ENCODE measurements at places on chromosomes 16 and 17.

DNA sequence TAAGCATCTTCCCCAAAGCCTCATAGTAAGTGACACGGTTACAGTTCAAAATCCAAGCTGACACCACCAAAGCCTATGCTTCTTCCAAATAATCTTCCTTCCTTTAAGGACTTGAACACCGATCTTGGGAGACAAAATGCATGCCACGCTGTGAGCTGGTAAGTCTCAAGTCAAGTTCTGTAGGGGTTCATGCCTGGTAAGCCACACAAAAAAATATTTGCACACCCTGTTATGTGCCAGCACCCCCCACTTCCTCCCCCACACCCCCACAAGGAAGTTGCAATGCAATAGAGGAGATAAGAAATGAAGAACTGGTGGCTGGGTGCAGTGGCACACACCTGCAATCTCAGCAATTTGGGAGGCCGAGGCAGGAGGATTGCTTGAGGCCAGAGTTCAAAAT is 5.6 kb downstream of the NOG start:
- no peak for DNase-seq

GRCh38 chr16:88356124-88356726 is 26.5 kb upstream of the ZNF469 start:
- no peak for DNase-seq

DNA sequence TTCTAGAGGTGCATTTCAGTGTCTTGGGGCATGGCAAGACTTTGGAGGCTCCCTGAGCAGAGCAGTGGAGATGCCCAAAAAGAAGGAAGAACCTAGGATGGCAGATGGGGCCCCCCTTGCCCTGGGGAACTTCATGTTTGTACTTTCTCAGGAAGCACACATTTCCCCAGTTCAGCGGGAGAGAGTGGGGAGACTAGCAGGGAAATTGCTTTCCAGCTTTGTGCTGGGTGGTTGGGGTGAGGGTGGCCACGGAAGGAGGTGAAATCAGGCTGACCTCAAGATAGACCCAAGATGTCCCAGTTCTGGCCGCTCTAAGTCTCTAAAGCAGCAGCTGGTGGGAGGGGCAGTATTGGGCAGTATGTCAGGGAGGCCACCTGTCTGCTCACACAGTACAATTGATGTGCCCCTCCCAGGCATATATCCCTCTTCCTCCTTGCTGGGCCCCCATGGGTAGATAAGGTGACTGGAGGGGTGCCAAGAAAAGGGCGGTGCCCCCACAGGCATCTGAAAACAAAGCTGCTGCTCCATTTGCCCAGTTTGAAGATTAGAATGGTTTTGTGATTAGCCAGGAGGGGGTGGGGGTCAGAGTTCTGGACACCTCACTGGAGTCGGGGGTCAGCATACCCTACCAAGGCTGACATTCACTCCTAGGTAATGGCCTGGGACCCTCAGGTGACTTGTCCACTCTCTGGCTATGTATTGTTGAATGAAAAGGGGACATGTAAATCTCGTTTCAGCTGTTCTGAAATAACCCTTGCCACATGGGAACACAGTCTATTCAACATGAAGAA is 17.1 kb upstream of the NAGLU start:
- no peak for DNase-seq

DNA sequence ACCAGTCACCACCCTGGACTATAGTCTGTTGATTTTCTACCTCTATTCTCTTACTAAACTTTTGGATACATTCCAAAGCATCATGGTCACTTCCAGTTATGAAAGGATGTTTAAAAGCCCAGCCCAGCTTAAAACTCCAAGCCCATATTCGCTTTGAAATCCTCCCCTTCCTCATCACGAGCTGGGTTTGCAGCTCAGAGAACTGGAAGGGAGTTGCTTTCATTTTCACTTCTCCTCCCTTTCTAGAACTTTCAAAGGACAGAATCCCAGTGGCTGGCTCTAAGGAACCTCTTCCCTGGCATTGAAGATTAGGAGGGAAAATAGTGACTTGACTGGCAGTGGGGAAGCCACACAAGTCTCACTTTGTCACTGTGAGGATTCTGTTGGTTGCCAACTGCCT is 100.1 kb upstream of the DYNLRB2 start:
- DNase-seq: no peak

- no peak for DNase-seq
Observed at GRCh38 chr16:56911771-56912571, 20.0 kb upstream of the HERPUD1 start.

- no peak for DNase-seq
Observed at GRCh38 chr17:77516902-77517301, 376.1 kb downstream of the SEC14L1 start.

- peak; percentile 73 for DNase-seq
Observed at GRCh38 chr17:75738218-75738802, 17.1 kb downstream of the ITGB4 start.

DNA sequence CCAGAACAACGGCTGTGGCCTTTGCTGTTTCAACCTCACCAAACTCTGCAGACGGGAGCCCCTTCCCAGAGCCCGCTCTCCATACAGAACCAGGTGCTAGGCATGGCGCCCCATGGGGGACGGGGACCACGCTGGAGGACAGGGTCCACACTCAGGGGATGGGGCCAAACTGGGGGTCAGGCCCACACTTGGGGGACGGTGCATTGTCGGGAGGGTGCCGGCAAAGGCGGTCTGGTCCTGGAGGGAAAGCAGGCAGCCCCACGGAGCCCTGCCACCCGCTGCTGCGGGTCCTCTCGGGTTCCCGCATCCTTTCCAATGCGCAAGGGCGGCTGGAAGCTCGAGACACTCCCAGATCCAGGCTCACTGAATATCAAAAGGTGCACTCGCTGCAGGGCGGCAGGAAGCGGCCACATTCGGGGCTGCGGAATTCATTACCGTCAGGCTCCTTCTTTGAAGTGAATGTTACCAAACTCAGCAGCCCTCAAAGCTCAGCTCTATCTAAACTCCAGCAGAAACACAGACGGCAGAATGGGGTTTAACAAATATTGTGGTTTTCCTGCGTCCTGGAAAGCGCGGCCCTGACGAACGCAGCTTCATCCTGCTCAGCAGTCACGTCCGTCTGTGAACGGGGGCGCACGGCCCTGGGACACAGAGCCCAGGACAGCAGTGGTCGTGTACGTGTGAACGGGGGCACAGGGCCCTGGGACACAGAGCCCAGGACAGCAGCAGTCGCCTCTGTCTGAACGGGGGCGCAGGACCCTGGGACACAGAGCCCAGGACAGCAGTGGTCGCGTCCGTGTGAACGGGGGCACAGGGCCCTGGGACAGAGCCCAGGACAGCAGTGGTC is 41.3 kb downstream of the LMF1 start:
- no peak for DNase-seq

Measured in bone marrow (tissue), 2 donors.